Stimulated activated CD4-positive, alpha-beta T cell treated with anti-CD3 and anti-CD28 coated beads, Interleukin-4, amount 100 ng/mL, for 48 hours (primary cell): ENCODE measurements at places on chromosomes 13 and 19.
A peak's percentile ranks its signal among the peaks of the same experiment; 100 is the strongest.

GRCh38 chr19:36775768-36776167 lies 3.2 kb upstream of the ZNF850 start:
- DNase-seq, result no peak

DNA sequence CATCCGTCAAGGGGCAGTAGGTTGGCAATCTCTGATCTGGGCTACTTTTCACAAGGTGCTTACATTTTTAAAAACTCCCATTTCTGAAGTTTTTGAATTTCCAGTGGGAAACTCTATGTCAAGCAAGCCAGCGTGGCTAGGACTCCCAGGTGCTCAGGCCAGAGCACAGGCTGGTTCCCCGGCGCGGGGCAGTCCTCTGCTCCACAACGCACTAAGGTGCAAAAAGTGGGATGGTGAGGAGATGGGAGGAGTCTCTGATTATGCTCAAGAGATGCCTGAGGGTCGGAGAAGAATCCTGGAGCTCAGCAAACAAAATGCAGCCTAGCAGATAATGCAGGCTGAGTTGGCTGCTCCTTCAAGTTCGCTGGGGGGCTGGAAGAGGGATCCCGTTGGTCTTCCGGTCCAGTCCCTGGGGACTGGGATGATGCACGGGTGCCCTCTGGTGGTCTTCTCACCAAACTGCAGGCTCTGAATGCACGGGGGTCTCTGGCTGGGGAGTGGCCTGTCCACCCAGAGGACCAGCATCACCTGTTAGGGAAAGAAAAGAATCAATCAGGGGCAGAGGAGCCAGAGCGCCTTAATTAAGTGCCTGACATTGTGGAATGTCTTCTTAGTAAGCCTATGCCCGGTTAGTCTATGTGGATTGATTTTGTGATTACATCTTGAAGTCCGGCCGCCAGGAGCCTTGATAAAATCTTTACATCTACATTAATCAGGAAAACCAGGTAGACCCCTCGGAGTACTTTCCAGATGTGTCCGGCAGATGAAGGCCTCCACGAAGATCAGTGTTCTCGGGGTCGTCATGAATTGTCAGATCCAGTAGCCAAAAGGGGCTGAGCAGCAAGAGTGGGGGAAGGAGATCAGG lies 244.4 kb upstream of the MAB21L1 start:
- peak; percentile 11 for DNase-seq

GRCh38 chr19:8308891-8309291 lies 733 bp upstream of the CD320 start:
- DNase-seq, result no peak

DNA sequence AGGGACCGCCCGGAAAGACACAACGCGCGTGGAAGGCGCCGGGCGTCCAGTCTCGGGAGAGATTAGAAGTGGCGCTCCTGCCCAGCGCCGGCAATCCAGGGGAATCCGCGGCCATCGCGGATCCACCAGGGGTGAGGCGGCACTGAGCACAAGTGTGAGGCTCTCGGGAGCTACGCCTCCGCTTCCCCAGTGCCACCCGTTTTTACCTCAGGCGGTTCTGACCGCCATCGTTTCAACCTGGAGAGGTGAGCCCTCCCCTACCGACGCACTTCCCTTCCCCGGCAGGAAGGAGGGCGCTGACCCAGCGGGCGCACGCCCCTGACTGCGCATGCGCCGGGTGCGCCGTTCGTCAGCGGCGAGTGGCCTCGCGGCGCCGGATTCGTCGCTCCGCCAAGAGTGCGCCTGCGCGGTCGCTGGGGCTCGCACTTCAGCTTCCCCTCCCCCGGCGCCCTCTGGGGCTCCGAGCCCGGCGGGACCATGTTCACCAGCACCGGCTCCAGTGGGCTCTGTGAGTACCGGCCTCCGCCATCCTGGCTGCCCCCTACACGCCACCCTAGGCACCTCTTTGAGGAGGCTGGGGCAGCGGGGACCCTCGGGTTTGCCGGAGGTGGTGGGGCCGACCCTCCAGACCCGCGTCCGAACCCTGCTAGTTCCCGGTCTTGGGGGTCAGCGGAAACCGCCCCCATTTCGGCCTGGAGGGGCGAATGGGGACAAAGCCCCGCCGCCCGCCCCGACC lies at the start of gene UBAC2:
UBAC2 (plus strand) TSS at position 423 of the 736 bp plus-strand sequence; CDS start at position 478, 55 bp downstream.
- DNase-seq, result peak; percentile 95

DNA sequence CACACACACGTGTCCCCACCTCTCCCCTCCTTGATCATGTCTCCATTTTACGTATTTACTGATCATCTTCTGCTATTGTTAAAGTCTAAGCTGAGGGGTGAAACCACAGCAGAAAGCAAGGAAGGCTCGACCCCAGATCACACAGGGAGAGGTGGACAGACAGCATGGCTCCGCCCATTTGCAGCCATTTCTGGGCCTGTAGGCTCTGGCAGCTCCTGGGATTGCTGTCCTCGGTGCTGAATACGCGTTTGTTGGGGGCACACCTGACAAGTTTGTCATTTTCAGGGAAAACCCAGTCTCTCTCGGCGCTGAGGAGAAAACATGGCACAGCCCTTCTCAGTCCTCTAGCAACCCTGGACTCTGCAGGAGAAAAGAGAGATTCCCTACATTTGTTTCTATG lies 8.0 kb downstream of the TMEM86B start:
- DNase-seq, result no peak

- no peak for DNase-seq
Measured at GRCh38 chr13:104477261-104477660, 1411.0 kb upstream of the SLC10A2 start.

DNA sequence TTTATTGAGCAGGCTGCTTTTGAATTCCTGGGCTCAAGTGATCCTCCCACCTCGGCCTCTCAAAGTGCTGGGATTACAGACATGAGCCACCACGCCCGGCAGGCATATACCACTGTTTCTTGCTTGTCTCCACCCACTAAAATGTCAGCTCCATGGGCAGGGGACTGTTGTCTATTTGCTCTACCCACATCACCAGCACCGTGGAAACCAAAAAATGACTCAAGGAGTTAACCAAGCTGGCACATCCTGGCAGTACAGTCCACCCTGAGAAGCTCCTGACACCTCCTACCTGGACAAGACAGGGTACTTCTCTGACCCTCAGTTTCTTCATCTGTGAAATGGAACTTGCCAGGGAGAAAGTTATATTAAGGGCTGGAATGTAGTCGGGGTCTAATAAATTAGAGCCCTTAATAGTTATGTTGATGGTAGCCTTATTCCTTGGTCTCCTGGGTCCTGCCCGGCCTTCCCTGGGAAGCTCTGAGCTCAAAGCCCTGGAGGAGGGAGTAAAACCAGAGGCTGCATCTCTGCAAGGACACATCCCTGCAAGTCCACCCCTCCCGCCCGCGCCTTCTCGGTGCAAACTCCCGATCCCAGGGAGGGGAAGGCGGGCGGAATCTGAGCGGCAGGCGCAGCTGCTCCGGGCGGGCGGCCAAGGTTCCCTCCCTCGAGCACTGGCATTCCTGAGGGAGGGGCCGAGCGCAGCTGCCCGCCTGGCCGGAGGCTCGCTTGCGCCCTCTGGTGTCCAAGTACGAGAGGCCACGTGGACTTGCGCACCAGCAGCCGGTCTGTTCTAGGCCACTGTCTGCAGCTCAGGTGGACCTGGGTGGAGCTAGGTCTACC lies 14.1 kb downstream of the RDH8 start:
- DNase-seq, result peak; percentile 83
